Foreskin melanocyte (primary cell): ENCODE measurements at places on chromosomes 4 and X.

DNA sequence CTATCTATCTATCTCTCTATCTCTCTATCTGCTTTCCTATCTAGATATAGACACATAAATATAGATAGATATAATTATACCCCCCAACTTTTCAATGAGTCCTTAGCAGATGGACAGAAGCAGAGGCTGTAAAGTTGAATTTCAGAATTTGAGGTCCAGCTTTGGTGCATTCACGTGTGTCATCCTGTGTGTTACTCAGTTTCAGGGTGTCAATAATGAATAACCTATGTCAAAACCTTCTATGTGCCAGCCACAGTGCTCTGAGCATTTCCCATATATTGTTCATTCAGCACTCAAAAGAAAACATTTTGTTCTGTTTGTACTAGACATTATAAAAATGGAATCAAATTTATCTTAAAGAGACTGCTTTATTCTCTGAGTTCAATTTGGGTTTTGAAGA is 310.0 kb downstream of the ARHGAP24 start:
- no peak for DNase-seq

- no peak for DNase-seq
Measured at GRCh38 chr4:83724485-83725335, 188.8 kb downstream of the GPAT3 start.

DNA sequence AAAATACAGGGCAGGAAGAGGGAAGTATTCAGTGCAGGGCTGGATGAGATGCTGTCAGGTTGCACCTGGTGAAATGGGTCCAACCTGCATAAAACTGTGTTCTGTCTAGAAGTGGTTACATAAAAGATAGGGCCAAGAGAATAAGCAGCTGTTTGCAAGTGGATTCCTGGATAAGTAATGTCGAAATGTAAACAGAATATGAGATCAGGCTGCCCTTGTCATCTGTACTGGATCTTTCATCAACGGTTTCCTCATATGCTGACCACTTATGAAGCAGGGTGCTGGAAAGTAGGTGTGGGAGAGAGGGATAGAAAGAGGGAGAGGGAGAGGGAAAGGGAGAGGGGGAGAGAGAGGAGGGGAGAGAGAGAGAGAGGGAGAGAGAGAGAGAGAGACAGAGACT is 349.8 kb upstream of the CPEB2 start:
- DNase-seq: no peak

DNA sequence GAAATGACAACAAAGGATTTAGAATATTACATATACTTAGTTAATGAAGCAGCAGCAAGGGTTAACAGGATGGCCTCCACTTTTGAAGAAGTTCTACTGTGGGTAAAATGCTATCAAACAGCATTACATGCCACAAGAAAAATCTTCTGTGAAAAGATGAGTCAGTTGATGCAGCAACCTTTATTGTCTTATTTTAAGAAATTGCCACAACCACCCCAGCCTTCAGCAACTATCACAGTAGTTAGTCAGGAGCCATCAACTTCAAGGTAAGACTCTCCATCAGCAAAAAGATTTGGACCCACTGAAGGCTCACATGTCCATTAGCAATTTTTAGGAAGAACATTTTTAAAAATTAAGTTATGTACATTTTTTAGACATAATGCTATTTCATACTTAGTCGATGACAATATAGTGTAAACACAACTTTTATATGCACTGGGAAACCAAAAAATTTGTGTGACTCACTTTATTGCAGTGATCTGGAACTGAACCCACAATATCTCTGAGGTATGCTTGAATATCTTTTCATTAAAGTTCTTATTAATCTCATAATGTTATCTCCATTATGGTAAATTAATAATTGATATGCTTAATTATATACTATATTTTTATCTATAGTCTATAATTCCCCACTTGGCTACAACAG is 81.2 kb downstream of the SPCS3 start:
- DNase-seq: no peak

DNA sequence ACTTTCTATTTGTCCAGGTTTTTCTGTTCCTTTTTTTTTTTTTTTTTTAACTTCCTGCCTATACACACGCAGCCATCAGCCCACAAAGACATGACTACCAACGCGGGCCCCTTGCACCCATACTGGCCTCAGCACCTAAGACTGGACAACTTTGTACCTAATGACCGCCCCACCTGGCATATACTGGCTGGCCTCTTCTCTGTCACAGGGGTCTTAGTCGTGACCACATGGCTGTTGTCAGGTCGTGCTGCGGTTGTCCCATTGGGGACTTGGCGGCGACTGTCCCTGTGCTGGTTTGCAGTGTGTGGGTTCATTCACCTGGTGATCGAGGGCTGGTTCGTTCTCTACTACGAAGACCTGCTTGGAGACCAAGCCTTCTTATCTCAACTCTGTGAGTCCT is 2.1 kb downstream of the EBP start:
- DNase-seq: no peak

DNA sequence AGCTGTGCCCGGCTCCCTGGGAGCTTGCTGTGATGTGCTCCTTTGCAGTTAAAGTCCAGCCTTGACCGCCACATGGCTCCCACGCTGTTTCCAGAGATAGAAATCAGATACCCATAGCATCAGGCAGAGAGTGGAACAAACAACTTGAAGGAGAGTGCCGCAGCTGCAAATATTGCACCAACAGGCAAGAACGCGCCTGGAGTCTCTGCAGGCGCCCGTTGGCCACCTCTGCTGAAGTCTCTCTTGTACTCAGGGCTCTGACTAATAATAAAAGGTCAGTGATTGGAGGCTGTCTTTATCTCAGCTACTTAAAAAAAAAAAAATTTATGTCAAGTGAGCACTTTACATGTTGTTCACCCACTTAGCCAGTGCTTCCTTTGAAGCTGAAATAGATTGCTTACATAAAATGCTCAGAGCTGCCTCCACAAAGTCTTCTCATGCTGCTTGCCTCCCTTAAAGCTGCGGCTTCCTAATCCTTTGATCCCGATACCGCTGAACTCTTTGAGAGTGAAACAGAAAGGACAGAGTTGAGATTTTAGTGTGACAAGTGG is 30.9 kb upstream of the TENM3 start:
- no peak for DNase-seq

DNA sequence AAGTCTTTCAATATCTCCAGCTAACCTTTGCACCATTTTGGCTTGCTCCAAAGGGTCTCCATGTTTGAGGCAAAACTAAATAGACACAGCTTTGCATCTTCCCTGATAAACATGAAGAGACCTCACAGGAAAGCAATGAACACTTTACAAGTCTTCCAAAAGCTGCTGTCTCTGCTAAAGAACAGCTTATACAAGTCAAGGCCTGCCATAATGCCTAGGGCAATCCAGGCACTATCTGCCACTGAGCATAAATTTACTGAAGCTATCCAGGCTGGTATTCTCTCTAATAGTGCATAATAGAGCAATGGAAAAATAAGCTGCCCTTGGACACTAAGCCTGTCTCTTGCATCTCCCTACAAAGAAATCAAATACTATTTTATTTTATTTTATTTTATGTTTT is 60.1 kb upstream of the S100G start:
- DNase-seq: no peak

DNA sequence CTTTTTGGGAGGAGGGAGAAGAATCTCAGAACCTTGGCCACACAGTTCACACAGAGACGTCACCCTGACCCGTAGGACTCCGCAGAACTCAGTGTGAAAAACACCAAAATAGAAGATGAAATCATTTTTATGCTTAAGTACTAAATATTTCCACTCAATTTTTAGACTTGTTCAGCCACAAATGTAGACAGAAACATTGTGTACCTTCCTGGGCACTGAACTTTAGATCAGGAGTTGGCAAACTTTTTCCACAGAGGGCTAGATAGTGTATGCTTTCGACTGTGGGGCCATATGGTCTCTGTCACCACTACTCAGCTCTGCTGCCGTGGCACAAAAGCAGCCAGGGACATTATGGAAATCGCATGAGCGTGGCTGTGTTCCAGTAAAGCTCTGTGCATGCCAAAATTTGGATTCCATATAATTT is 61.8 kb upstream of the STOX2 start:
- no peak for DNase-seq

DNA sequence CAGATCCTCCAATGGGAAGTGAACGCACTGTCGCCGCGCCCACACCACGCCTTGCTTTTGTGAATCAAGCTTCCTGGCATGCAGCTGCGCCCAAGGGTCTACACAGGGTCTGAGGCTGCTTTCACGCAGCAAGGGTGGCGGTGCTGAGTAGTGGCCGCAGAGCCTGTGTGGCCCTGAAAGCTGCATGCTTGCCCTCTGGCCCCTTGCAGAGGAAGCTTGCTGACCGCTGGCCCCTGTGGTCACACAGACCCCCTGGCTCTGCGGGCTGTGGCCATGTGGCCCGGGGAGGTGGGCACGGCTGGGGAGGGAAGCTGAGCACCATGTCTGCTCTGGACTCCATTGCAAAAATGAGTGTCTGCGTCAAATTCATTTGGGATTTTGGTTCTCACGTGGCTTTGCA is 8.8 kb downstream of the DOK7 start:
- no peak for DNase-seq

GRCh38 chrX:24081661-24082154 is 27.0 kb downstream of the EIF2S3 start:
- DNase-seq: peak; percentile 35

DNA sequence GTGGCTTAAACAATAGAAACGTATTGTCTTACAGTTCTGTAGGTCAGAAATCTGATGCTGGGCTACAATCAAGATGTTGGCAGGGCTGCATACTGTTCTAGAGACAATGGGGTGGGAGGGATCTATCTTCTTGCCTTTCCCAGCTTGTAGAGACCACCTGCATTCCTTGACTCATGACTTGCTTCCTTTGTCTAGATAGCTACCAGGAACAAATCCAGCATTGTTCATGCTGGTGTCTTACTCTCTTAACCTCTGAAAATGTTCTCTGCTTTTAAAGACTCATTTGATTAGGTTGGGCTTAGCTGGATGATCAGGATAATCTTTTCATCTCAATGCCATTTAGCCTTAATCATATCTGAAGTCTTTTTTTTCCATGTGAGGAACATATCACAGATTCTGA is 169.0 kb downstream of the ZNF330 start:
- peak; percentile 28 for DNase-seq

- DNase-seq: peak; percentile 84
Measured at GRCh38 chr4:38119668-38120385, 159.6 kb downstream of the PTTG2 start.

- DNase-seq: no peak
Measured at GRCh38 chrX:19532709-19533108, 17.4 kb upstream of the MAP3K15 start.

DNA sequence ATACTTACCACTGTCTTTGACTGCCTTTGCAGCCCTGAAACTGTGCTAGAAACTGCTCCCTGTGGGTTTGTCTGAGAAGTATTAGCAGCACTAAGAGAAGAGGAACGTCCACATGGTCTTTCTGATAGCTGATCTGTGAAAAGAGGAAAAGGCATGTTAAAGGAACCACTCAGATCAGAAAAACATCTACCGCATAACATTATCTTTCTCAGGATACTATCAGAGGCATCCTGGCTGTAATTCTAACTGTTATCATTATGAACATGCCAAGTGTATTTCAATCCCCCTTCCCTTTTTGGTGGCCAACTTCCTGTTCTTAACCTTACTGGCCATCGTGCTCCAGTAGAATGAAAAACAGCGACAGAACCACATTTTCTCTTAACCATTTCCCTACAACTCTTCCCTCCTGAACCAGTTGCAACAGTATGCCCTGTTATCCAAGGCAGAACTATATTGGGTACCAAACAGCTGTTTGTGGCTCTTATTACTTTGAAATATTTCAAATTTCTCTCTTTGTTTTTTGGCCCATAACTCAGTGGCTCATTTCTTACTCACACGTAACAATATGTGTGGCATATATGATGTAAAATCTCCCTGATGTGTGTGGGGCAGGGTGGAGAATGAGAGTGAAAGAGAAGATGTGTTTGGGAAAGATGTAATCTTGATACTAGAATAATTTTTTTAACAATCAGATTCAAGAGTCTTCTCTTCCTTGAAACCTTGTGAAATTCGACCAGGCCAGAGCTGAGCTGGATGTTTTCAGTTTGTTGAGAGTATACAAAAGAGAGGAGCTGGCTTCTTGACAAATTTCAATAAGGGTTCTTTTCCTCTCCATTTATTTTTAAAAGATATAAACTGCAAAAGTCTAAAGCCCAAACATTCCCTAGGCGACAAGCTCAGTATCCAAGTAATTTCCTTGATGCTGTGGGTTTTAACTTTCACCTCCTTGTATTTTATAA is 35.2 kb downstream of the ARHGEF6 start:
- no peak for DNase-seq

DNA sequence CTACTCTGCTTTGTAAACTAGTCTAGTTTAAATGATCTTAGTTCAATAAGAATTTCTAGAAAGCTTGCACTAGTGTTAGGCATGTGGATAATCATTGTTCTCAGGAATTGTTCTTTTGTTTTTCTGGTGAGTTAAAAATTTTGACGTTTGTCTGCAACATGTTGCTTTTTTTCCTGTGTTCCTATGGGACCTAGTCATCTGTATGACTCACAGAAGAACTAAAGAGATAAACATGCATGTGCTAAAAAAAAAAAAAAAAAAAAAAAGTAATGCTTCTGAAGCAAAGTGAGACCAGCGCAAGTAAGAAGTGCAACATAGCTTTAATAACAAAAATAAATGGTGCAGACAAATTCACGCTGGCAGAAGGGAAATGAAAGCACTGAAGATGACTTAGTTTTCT is 471.2 kb downstream of the IQCM start:
- no peak for DNase-seq

- no peak for DNase-seq
Measured at GRCh38 chr4:47837094-47837907, 566 bp downstream of the CORIN start.

- no peak for DNase-seq
Measured at GRCh38 chr4:39823191-39823590, 125.3 kb downstream of the UBE2K start.

GRCh38 chr4:77930876-77931275 is 68.2 kb downstream of the MRPL1 start:
- DNase-seq: no peak

DNA sequence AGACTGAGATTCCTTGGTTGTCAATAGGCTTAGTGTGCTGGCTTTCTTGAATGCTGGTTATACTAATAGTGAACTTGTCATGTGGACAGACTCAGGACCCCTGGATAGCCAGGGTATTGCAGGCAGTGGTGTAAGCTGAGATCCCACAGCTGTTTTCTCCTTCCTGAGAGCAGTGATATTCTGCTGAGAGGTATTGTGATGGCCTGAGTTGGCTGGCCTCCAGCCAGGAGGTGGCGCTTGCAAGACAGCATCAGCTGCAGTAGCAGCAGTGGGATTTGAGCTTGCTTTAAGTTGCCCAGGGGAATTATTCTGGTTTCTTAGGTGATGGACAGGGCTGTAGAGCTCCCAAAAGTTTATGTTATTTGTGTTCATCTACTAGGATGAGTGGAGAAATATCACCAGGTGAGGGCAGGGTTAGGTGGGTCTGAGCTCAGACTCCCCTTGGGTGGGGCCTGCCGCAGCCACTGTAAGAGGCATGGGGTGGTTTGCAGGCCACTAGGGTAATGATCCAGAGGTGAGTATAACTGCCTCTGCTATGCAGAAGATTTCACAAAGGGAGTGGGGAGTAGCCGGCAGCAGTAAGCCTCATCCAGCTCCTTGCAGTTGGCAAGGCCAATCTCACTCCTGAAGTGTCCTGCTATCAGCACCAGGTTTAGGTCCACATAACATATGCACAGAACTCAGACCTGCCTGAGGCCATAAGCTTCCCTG is 66.2 kb downstream of the IL15 start:
- no peak for DNase-seq

GRCh38 chr4:102809691-102810090 is 17.7 kb downstream of the UBE2D3 start:
- no peak for DNase-seq

- no peak for DNase-seq
Measured at GRCh38 chrX:23386726-23387125, 52.1 kb downstream of the PTCHD1 start.
